ENCODE measurements at places on chromosomes 11 and 22.

DNA sequence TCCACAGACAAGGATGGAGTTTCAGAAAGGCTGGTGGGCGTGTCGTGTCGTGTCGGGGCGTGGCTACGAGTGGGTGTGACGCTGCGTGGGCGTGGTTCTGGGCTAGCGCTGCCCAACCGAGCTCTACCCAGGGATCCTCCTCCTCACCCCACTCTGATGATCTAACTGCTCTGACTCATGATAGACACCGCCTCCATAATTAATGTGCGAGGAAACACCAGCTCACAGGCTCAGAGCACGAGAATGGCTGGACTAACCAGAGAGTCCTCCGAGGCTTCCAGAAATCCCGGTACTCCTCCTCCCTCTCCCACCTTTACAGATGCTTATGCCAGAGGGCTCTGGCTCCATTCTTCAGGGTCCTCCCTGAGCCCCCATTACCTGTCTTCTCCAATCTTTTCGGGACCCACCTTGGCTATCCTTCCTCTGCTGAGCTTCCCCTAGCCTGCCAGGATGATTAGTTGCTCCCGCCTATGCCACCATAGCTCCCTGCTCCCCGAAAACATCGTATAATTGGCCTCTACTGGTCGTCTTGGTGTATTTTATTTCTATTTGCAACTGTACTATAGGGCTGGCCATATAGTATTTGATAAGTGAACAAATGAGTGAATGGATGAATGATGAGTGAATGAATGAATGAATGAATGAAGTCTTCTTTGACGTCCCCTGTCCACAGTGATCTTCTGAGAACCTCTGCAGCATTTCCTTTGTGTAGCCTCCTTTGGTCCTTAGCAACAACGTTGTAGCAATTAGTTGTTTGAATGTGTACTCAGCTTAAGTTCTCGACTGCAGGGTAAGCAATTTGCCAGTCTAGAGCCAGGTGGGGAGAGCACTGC is 21.7 kb downstream of the TMPRSS13 start:
- no peak for DNase-seq

GRCh38 chr11:109306322-109306721 is 115.7 kb upstream of the C11orf87 start:
- no peak for DNase-seq

GRCh38 chr11:69270941-69271340 is 23.0 kb upstream of the MYEOV start:
- no peak for DNase-seq

GRCh38 chr11:117908959-117909610 is 20.1 kb downstream of the TMPRSS13 start:
- no peak for DNase-seq

DNA sequence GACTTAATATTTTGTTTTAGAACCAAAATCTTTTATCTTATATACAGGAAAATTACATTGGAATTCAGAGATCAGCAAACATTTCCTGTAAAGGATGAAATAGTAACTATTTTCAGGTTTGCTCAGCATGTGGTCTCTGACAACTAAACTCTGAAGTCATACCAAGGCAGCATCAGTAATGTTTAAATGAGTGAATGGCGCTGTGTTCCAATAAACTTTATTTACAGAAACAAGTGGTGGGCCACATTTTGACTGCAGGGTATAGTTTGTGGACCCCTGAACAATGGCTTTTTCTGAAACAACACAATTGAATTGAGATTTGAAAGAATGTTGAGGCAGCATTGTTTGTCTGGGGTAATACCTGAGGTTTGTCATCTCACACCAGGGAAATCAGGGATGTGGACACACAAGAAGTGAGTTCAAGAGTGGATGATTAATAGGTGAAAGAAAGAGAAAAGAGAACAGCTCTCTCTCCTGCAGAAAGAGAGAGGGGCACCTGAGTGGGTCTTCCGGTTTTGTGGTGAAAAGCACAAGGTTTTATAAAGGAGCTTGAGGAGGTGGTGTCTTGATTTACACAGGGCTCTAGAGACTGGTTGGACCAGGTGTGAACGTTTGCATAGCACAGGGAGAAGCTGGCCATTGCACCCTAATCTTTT is 113.5 kb upstream of the VPREB1 start:
- DNase-seq, result no peak

- no peak for DNase-seq
These were observed 105.9 kb downstream of the TMEM135 start for GRCh38 chr11:87143641-87144040.

DNA sequence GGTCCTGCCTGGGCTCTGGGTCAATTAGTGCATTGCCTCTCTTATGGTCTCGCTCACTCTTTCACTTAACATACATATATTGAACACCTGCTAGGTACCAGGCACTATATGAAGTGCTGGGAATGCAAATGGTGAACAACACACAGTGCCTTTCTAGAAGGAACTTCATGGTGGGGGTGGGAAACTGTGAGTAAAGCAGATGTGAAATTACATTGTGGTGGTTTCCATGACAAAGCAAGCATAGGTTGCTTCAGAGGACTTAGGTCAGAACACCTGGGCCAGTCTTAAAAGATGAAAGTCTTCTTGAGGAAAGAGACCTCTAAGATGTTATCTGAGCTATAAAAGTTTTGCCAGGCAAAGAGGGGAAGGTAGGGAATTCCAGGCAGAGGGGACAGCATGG is 231.3 kb downstream of the BUD13 start:
- no peak for DNase-seq

DNA sequence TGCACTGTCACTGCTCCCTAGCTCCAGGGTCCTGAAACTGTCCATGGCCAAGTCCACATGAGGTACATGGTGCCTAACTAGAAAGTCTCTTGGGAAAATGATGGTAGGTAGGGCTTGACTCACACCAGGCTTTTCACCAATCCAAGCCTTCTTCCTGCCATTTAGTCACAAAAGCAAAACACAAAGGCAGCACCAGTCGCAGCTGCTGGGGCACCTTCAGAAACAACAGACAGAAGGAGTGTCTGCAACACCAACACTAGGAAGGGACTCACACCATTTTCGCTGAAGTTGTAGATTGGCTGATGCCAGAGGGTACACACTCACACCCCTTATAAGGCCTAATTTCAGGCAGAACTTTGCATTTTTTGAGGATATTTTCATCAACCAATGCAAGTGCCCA is 55.7 kb downstream of the SYTL2 start:
- DNase-seq, result no peak

DNA sequence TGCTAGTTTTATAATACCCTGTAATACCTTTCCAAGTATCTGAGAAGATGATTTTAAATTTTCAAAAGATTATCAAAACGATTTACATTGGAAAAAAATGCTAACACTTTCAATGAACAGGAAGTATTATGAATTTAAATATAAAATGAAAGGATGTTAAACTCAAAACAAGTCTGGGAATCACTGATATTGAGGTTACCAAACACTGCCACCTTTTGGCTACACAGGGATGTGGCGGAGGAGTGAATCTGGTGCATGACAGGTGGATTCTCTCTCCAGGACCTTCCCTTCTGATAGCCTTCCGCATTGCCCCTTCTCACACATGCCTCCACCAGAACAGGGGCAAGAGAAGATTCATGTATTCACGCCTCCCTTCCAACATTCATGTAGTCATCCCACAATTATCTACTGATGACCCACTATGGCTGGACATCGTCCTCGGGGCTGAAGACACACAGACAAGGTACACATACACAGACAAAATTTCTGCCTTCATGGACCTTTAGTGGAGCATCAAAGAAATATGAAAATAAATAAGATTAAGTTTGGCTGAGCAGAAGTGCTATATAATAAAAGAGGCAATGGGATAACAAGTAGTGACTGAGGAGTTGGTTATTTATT is 34.7 kb downstream of the ATG16L2 start:
- no peak for DNase-seq

DNA sequence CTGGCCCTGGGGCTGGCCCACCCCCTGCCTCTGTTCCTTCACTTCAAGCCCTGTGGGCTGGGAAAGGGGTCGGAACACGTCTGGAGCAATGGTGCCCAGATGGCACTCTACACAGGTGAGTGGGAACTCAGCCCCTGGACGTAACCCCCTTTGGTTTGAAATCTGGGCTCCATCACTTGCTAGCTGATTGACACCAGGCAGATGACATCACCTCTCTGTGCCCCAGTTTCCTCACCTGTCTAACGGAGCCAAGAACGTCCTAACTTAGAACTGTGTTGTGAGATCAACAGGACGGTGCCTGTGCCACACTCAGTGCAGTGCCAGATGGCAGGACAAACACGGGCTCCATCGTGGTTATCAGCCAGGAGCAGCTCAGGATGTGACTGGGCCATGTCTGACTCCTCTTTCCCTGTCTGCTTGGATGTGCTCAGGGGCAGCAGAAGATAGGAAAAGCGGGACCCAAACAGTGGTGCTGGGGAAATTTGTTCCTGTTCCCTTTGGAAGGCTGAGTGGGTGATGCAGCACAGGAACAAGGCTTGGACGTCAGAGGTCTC is 24.4 kb downstream of the NPTXR start:
- DNase-seq, result no peak

DNA sequence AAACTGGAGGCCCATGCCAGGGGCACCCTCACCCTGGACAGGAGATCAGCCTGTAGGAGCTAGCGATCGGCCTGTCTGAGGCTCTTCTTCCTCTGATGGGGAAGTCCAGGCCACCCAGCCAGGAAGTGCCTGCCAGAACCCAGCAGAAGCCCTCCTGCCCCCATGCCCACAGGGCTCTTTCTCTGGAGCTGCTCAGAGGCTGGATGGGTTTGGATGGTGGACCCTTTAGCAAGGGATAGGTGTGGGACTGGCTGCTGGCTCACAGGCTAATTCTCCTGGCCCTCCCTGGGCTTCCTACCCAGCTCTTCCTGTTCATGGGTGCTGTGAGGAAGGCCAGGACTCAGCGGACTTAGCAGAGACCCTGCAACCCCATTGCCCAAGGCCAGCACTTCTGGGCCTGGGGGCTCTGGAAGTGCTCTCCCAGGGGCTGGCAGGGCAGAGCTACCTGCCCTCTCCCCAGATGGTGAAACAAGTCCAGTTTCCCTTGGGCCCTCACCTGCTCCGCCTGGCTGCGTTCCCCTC is 7.6 kb downstream of the FXYD2 start:
- no peak for DNase-seq

DNA sequence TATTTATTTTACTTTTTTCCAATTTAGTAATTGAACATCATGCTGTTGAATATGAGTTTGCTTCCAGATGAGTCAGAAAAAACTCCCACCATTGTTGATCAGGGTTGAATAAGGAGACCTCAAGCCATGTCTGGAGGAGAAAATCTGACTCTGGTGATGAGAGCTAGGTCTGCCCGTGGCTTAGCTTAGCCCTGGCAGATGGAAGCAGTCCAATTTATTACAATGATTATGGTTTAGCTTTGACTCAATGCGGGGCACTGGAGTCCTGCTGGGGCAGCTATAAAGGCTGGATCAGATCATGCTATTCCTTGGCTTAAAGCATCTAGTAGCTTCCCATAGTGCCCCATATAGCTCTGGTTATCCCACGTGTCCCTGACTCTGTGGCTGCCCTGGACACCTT is 506.5 kb downstream of the MN1 start:
- no peak for DNase-seq

GRCh38 chr11:111269146-111269868 is 23.8 kb downstream of the POU2AF2 start:
- DNase-seq, result no peak

GRCh38 chr11:110971140-110971539 is 258.9 kb upstream of the ARHGAP20 start:
- DNase-seq, result no peak

DNA sequence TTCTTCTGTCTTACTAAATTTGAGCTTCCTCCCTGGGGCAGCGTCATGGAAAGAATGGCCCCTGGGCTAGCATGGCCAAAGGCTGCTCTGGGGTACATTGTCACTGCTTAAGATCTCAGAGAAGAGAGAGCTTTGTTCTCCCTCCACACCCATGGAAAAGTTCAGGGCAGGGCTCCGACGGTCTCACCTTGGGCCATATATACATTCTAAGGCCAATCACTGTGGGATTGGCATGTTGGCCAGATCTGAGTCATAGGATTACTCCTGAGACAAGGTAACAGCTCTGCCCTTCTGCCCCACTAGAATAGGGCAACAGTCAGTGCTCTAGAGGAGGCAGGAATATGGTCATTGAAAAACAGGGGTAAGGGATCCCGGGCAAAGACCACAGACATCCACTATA is 56.2 kb downstream of the BUD13 start:
- DNase-seq, result no peak

DNA sequence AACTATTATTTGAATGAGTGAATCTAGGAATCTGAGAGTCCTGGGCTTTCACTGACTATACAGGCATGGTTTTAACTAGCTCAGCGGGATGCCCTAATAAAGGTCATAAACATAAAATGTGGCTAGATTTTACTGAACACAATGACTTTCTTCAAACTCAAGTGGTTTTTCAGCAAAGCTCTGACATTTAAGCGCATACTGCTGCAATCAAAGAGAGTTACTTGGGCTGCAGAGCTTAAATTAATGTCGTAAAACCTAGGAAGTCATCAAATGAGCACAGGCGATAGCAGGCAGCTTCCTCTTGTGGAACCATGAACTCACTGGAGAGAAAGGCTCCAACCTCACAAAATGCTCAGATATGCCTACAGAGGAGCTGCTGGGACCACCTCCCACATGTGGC is 6.7 kb downstream of the CSNK2A3 start:
- DNase-seq, result no peak

DNA sequence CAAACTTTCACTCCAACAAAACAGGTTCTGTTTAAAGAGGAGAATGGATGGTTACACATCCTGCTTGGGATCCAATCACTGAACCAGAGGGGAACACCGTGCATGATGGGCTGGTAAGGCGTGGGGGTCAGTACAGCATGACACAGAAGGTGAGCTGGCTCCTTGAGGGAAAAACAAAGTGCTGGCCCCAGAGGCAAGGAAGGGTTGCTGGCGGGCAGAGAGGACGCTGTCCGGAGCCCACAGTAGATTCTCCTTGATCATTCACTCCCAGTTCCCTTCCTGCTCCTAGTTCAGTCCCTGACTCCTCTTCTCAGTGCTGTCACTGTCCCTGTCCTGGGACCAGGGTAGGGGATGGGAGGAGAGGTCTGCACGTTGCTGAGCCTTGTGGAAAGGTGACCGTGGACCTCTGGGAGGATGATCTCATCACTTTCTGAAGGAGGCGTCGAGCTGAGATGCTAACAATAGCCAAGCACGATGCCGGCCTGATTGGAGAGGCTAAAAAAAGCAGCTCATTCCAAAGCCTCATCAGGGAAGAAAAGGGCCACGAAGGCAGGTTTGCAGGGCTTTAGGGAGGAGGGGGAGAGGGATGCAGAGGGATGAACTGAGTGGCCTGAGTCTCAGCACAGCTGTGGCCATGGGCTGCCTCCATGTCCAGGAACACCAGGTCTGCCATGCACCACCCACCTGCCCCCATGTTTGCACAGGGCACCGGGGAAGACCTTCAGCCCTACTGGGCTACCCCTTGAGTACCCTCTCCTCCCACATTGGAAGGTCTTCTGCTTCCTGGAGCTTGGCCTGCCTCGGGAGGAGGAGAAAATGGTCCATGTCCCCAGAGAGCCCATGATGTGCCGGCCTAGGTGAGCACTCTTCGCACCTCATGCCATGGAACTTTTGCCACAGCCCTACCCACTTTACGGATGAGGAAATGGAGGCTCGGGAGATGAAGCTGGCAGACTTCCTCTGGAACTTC is 72.7 kb upstream of the RTL6 start:
- DNase-seq, result no peak

DNA sequence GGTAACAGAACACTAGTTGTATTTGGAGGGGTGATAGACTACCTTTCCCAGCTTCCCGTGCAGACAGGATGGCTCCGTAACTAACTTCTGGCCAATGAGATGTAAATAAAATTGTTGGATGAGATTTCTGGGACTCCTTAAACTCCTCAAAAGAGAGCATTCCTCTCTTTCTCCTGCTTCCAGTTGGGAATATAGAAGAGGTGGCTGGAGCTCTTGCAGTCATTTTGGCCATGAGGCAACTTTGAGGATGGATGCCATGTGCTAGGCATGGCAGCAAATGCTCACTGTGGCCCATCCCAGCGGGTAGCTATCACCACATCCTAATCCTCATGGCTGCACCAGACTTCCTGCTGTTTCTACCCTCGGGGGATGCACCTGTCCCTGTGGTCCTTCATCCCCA is 7.4 kb downstream of the MB start:
- no peak for DNase-seq

Measured in GM12892 (cell line).